Neural crest cell (in vitro differentiated cells): ENCODE measurements at places on chromosomes 6 and 20. TPM values are rescaled to one million over a fixed set of nuclear protein-coding genes. Genes with fewer than 3 reads are reported as not detected.

GRCh38 chr6:114989279-114989964 lies 646.6 kb upstream of the HS3ST5 start:
- H3K36me3 ChIP-seq = no peaks in the 10 kb centered on the region
- no peak overlapping the region for H3K27ac ChIP-seq
- H3K4me1 ChIP-seq = no peaks in the 10 kb centered on the region
- H3K4me3 ChIP-seq = no peak overlapping the region
- DNase-seq = no peak
- no peaks in the 10 kb centered on the region for H3K27me3 ChIP-seq

GRCh38 chr20:14902432-14903089 lies 565.1 kb upstream of the FLRT3 start:
- no peak overlapping the region for H3K27ac ChIP-seq
- no peak for DNase-seq
- no peaks in the 10 kb centered on the region for H3K36me3 ChIP-seq
- no peaks in the 10 kb centered on the region for H3K27me3 ChIP-seq

- no peak for DNase-seq
- no peak overlapping the region for H3K4me3 ChIP-seq
- peaks cover 6% of the 10 kb centered on the region for H3K36me3 ChIP-seq
- peaks cover 7% of the 10 kb centered on the region for H3K4me1 ChIP-seq
- no peaks in the 10 kb centered on the region for H3K27me3 ChIP-seq
- H3K27ac ChIP-seq = no peak overlapping the region
Observed at GRCh38 chr6:112179631-112180030, 74.7 kb downstream of the LAMA4 start.

DNA sequence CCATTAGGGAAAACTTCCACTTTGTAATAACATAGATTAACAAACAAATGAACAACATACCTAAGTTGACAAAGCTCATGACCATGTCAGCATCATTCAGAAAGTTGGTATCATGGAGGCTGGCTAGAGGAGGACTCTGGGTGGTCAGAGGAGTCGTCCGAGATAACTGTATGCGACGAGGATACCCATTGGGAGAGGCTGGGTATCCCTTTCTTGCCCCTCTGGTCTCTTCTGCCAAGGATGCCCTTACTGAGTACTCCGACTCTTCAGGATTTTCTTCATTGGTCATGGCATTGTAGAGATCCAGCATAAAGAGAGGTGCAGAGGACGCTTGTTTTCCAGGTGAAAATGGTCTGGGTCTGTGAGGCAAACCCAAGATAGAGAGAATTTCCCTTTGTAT lies 1.1 kb downstream of the BMP5 start:
- no peaks in the 10 kb centered on the region for H3K27me3 ChIP-seq
- no peaks in the 10 kb centered on the region for H3K36me3 ChIP-seq
- H3K4me3 ChIP-seq = peak overlapping the region; percentile 80
- DNase-seq = no peak
- H3K4me1 ChIP-seq = peaks cover 36% of the 10 kb centered on the region

- peaks cover 9% of the 10 kb centered on the region for H3K27me3 ChIP-seq
- peaks cover 34% of the 10 kb centered on the region for H3K4me1 ChIP-seq
- no peak for DNase-seq
Observed at GRCh38 chr6:157609556-157609955, 213.5 kb upstream of the SNX9 start.

DNA sequence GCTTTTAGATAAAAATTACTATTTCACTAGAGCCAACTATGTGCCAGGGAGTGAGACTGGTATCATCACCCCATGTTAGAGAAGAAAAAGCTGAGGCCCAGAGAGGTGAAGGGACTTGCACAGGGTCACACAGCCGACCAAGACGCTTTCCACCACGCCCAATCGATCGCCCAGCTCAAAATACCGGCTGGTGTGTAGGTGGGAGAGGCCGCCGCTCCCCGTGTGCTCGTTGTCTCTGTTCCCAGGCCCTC lies 253 bp upstream of the SNPH start:
- H3K4me1 ChIP-seq = peaks cover 16% of the 10 kb centered on the region
- H3K27me3 ChIP-seq = peaks cover 18% of the 10 kb centered on the region
- DNase-seq = no peak
- no peak overlapping the region for H3K27ac ChIP-seq
- H3K4me3 ChIP-seq = peak overlapping the region; percentile 72

DNA sequence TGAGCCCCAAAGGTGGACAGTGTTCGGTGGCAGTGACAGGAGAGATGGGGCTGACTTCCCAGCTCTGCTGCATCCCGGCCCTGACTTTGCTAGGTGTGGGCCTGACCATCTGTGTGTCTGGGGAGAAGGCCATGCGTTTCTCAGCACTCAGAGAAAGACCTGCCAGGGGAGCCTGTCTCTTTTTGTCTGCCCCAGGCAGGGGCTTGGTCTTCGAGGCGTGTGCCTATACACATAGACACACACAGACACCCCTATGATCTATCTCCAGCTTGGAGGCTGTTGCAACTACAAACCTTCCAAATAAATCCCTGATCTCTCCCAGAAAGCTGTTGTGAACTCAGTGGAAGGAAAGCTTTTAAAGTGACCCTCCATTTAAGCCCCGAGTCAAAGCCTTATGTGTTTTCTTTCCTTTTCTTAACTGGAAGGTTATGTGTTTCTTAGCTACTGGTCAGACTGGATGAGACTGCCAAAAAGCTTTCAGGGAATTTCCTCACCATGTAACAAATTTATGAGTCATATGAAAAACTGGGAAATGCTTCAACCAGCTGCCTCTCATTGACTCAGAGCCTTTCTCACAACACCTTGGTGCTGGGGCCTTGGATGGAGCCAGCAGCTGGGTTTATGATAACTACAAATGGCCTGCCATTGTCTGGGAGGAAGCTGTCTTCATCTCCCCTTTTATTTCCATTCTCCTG lies 102.6 kb downstream of the CDC5L start:
- H3K4me1 ChIP-seq = no peaks in the 10 kb centered on the region
- no peak overlapping the region for H3K27ac ChIP-seq
- peaks cover 4% of the 10 kb centered on the region for H3K27me3 ChIP-seq
- no peak for DNase-seq
- no peak overlapping the region for H3K4me3 ChIP-seq

DNA sequence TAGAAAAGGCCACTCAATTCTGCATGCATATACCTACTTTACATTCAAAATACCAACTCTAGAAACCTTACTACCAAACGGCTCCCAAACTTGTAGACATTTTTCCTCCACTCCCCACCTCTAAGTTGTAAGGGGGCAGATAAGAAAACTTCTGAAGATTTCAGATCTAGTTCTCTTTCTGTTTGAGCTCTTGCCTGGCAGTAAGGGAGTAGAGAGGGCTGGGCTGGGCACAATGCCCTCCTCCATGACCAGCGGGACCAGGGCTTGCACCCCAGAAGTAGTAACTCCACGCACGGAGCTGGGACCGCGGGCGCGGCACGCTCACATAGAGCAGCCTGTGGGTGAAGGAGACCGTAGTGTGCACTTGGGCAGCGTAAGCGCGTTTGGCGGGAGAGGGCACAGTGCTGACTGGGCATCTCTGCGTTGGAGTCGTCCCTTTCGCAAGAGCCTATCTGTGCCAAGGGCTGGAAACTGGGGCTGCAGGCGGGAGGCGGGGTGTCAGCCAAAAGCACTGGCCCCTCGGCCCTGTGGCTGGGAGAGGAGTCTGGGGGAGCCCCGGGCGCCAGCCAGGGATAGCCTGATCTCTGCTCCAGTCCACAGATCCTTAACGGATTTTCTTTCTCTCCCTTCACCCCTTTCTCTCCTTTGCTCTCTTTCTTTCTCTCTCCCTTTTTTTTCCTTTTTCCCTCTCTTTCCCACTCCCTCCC lies 32.4 kb downstream of the PHACTR1 start:
- peak; percentile 4 for DNase-seq
- peak overlapping the region; percentile 84 for H3K4me3 ChIP-seq
- H3K27ac ChIP-seq = no peak overlapping the region
- H3K27me3 ChIP-seq = peaks cover 77% of the 10 kb centered on the region
- H3K4me1 ChIP-seq = peaks cover 5% of the 10 kb centered on the region

GRCh38 chr6:38755207-38755606 lies 40.1 kb downstream of the DNAH8 start:
- DNase-seq = no peak
- no peaks in the 10 kb centered on the region for H3K36me3 ChIP-seq
- no peak overlapping the region for H3K27ac ChIP-seq
- H3K27me3 ChIP-seq = no peaks in the 10 kb centered on the region
- H3K4me1 ChIP-seq = no peaks in the 10 kb centered on the region

GRCh38 chr6:3701631-3702030 lies 49.9 kb downstream of the PXDC1 start:
- H3K4me3 ChIP-seq = no peak overlapping the region
- no peak overlapping the region for H3K27ac ChIP-seq
- peaks cover 12% of the 10 kb centered on the region for H3K36me3 ChIP-seq
- no peaks in the 10 kb centered on the region for H3K27me3 ChIP-seq
- H3K4me1 ChIP-seq = no peaks in the 10 kb centered on the region

DNA sequence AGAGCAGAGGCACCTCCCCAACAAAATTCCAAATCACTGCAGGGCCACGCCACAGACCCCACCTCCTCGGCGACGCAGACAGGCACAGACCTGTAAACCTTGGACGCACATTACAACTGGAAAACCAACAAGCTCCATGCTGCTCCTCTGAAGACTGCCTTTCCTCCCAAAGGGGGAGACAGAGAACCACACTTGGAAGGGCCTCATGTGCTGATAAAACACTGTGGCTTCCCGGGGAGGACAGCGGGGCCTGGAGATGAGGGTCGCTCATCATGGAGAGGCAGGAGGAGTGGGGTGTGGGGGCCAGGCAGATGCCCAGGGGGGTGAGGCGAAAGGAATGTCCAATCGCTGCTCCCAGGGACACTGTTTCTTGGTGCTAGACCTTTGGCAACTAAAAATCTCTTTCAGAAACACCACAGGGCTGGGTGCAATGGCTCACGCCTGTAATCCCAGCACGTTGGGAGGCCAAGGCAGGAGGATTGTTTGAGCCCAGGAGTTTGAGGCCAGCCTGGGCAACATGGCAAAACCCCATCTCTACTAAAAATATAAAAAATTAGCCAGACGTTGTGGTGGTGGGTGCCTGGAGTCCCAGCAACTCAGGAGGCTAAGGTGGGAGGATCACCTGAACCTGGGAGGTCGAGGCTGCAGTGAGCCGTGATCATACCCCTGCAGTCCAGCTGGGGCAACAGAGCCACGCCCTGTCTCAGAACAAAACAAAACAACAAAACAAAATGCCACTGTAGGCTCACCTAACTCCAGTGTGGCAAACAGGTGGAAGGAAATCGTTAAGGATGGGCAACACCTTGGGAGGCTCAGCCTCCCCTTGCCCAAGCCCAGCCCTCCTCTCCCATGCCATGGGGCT lies 53.8 kb downstream of the ABHD12 start:
- no peak overlapping the region for H3K27ac ChIP-seq
- no peaks in the 10 kb centered on the region for H3K4me1 ChIP-seq
- no peak overlapping the region for H3K4me3 ChIP-seq
- DNase-seq = no peak

DNA sequence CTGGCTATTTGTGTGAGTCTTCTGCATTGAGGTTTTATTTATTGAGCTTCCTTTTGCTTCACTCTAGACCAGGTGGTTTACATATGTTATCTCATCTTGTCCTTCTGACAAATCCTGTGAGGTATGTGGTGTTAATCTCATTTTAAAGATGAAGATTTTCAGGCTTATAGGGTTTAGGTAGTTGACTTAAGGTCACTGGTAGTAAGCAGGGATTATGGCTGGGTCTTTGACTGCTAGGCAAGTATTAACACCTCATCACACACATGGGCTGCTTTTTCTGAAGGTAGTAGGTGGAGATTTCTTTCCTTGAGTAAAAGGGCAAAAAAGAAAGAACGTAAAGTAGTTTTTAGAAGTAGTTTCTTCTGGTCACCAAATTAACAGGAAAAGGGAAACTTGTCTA lies 72.6 kb downstream of the CDKAL1 start:
- no peaks in the 10 kb centered on the region for H3K27me3 ChIP-seq
- no peak overlapping the region for H3K27ac ChIP-seq
- H3K36me3 ChIP-seq = peaks cover 12% of the 10 kb centered on the region
- DNase-seq = no peak
- peaks cover 8% of the 10 kb centered on the region for H3K4me1 ChIP-seq

DNA sequence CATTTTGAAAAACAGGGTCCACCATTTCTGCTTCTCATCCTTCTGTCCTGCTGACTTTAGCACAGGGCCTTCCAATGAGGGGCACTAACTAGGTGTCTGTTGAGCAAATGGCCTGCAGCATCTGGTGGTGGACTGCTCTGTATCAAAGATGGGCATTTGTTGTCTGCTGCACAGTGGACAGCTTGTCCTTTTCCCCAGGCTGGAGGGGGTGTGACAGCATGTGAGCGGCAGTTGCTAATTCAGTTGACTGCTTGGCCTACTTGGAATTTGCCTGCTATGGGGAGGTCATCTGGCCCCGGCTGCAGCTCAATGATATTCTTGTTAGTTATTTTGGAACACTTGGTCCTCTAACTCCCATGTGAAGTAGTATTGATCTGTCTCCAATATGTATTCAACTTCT lies 93.7 kb downstream of the SH3BGRL2 start:
- H3K36me3 ChIP-seq = no peaks in the 10 kb centered on the region
- no peaks in the 10 kb centered on the region for H3K27me3 ChIP-seq
- H3K4me1 ChIP-seq = no peaks in the 10 kb centered on the region
- H3K27ac ChIP-seq = no peak overlapping the region

DNA sequence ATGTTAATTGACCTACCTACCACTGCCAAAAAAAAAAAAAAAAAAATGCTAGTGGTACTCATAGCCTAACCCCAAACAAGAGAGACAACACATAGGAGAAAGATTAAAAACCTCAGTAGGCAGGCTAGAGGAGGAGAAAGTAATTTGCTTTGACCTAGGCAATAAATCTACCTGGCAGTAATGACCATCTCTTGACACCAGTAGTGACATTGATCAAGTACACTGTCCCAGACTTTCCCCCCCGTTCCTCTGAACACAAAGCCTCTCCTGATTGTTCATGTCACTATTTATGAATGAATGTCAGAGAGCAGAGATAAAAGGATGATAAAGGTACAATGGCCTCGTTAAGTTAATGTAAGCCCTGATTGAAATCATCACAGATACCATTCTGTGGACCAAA lies 746.8 kb downstream of the CBLN4 start:
- no peaks in the 10 kb centered on the region for H3K4me1 ChIP-seq
- no peaks in the 10 kb centered on the region for H3K36me3 ChIP-seq
- H3K27me3 ChIP-seq = peaks cover 4% of the 10 kb centered on the region
- H3K27ac ChIP-seq = no peak overlapping the region
- no peak for DNase-seq

Gene AIG1
- total RNA-seq = 21.4 and 22.9 TPM in 2 replicates

Gene LGSN
- not detected in 2 replicates for total RNA-seq

Gene USP49
- 25.1 and 29.0 TPM in 2 replicates for total RNA-seq

Gene RNF182
- 2.3 and 3.0 TPM in 2 replicates for total RNA-seq

Gene AIF1
- total RNA-seq = not detected in 2 replicates

Gene ADGRF1
- 0.09 TPM in 1 of 2 replicates, not detected in the other for total RNA-seq
